ENCODE measurements at places on chromosomes 13 and 19.

DNA sequence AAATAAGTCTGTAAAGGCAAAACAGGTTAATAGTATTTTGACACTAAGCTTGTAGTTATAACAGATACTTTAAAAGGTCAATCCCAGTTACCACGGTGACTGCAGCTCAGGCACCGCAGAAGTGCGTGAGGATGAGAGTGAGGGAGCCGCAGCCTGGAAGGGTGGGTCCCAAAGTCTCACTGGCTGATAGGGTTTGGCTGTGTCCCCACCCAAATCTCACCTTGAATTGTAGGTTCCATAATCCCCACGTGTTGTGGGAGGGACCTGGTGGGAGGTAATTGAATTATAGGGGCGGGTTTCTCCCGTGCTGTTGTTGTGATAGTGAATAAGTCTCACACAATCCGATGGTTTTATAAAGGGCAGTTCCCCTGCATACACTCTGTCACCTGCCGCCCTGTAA lies 40.0 kb upstream of the GAS6 start:
- DNase-seq, result no peak

DNA sequence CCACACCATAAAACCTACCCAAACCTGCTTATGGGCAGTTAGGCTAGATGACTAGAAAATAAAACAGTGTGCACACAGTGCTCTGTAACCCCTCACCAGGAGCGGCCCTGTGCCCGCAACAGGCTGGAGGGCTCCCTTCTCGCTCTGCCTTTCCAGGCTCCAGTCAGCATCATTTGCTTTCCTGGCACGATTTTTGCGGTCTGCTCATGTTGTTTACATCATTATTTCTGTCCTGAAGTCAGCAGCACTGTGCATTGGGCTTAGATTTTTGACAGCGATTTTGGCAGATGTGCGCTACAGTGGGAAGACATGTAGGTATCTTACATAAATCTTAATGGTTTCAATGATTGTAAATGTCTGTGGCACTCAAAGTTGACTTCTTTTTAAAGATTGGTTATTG lies 344.0 kb downstream of the MTUS2 start:
- DNase-seq, result no peak

- no peak for DNase-seq
These were observed 222.8 kb downstream of the LIG4 start for GRCh38 chr13:107992542-107992941.

DNA sequence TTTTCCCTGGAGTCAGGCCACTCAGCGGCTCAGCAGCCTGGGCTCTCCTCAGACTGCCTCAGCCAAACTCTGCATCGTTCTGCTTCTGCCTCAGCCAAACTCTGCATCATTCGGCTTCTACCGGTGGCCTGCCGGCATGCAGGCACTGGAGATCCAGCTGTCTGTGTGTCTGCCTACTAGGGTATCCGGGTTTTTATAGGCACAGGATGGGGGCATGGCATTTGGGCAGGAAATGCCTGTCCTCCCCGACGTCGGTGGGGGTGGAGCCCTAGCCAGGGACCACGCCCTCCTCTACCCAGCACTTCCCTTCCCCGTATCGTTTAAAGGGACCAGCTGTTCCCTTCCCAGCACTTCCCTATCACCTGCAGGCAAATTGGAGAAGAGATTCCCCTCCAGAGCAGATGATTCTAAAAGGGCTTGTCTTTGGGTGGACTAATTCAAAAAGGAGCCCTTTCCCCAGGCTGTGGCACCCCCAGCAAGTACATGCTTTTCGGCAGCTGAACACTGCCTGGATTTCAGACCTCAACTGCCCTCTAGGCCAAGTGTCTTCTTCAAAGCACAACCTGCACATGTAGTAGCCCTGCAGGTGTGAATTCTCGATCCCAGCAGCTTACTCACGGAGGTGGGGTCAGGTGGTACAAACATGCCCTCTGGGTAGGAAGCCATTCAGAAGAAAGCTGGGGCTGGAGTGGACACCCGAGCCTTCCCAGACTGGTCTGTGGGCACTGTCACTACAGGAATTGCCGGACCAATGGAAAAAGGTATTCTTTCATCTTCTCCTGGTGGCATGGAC lies 25.4 kb upstream of the GPR12 start:
- no peak for DNase-seq

- DNase-seq, result peak; percentile 49
These were observed 79.4 kb downstream of the TM9SF2 start for GRCh38 chr13:99580500-99581268.

- DNase-seq, result no peak
These were observed 16.5 kb upstream of the ZNF8 start for GRCh38 chr19:58261968-58262921.
